ENCODE measurements at places on chromosomes 5 and 9. TPM values are rescaled to one million over a fixed set of nuclear protein-coding genes. Genes with fewer than 3 reads are reported as not detected.

The RAD1 gene
- total RNA-seq: 37.6 TPM

The ACER2 gene
- total RNA-seq: 1.0 TPM

The PPP2R2B gene
- not detected for total RNA-seq

The FAM151B gene
- total RNA-seq: 0.43 TPM

The ZNF879 gene
- 2.3 TPM for total RNA-seq

DNA sequence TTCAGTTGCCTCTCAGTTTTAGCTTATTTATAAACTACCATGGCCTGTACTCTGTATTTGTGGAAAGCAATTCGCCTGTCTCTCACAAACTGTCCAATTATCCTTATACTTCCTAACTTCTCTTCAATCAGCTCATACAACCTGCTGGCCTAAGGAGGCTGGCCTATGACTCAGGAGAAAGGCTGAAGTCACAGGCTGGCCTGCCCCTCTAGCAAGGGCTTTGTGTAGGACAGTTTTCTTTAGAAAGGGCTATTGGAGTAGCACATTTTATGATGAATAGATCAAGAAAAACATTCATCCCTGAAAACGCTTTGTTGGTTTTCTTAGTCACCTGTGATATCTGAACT, 988.7 kb upstream of the ARRDC3 start:
- no peaks in the 10 kb centered on the region for H3K4me1 ChIP-seq
- no peak overlapping the region for H3K4me3 ChIP-seq
- H3K36me3 ChIP-seq: no peaks in the 10 kb centered on the region
- no peaks in the 10 kb centered on the region for H3K27me3 ChIP-seq

DNA sequence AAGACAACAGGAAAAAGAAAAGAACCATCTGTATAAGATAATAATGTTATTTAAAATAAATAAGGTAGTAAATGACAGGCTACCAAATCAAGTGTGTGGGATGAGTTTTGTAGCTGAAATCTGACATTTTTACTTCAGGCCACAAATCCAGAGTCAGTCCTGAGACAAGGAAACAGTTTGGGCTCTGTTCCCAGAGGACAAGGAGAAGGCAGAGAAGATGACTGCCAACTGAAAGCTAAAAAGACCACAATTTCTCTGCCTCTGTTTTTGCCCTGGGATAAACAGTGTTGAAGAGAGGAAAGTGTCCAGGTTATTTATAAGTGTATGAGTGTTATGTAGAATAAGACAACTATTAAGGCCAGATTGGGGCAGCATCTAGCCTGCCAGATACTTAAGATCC, 180.5 kb downstream of the NFIB start:
- no peaks in the 10 kb centered on the region for H3K36me3 ChIP-seq
- no peak overlapping the region for H3K4me3 ChIP-seq
- H3K4me1 ChIP-seq: no peaks in the 10 kb centered on the region
- H3K27ac ChIP-seq: no peak overlapping the region

DNA sequence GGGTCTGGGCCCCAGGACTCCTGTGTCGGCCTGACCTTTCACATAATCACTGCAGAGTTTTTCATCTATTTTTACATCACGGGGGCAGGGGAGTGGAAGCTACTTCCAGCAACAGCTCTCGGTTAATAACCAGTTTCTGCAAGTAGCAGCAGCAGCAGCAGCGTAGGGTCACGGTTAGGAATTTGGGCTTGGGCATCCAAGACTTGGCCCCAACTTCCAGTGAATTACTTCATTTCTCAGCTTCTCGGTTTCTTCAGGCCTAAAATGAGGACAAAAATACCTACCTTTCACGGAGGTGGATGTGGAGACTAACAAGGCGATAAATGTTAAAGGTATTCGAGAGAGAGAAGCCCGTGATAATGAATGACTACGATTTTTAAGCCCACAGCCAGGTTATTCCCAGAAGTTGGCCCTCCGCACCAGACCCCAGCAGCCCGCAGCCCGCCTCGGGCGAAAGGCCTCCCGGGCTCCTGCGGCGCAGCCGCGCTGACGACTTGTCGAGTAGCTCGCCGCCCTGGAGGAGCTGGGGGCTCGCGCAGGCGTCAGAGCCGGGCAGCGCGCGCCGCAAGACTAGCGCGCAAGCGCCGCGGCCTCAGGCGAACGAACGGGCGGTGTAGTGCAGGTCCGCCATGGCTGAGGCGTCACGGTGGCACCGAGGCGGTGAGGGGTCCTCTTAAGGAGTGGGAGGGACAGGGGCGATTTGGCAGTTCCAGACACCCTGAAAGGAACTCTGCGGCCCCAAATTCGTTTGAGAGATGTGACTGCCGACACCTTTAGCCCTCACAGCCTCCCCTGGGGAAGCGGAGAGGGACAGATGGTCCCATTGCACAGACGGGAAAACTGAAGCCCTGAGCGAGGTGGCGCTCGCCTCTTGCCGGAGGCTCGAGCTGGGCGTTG, at the start of gene PKD2L2:
PKD2L2 (plus strand) TSS at position 595 of the 897 bp plus-strand sequence; CDS start at position 630, 35 bp downstream.
- H3K36me3 ChIP-seq: peaks cover 5% of the 10 kb centered on the region
- peak within 1 kb of the TSS; percentile 85 for H3K4me3 ChIP-seq
- peak within 1 kb of the TSS; percentile 91 for H3K27ac ChIP-seq
- H3K27me3 ChIP-seq: no peaks in the 10 kb centered on the region

GRCh38 chr5:104628911-104629310, 1066.3 kb upstream of the NUDT12 start:
- H3K36me3 ChIP-seq: no peaks in the 10 kb centered on the region
- no peak overlapping the region for H3K4me3 ChIP-seq
- no peaks in the 10 kb centered on the region for H3K4me1 ChIP-seq
- H3K27me3 ChIP-seq: no peaks in the 10 kb centered on the region

GRCh38 chr5:38051711-38052511, 206.4 kb upstream of the EGFLAM start:
- H3K36me3 ChIP-seq: no peaks in the 10 kb centered on the region
- no peak for DNase-seq
- no peaks in the 10 kb centered on the region for H3K4me1 ChIP-seq
- H3K27ac ChIP-seq: no peak overlapping the region
- no peak overlapping the region for H3K4me3 ChIP-seq

GRCh38 chr5:175889910-175890684, 18.7 kb downstream of the CPLX2 start:
- DNase-seq: no peak
- H3K27ac ChIP-seq: no peak overlapping the region
- no peak overlapping the region for H3K4me3 ChIP-seq

DNA sequence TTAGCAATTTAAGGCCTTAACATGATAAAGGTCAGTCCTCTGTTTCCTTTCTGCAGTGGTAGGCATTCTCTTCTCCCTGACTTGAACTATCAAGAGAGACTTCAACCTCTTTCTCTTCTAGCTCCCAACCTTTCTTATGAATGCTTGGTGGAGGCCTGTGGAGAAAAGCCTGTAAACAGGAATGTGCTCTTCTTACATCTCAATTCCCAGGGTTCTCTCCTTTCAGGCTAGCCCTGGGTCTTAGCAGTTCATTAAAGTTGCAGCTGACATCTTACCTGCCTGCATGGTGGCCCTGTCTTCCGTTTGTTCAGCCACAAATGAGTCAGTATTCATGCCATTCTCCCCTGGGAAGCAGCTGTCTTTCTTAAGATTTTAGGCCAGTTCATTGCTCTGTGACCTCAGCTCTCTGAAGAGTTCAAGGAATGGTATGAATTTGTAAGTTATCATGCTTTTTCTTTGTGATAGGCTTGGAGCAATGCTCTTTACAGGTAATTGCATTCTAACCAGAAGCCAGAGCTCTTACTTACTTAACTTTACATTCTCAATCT, 77.8 kb downstream of the ADCY2 start:
- H3K27me3 ChIP-seq: no peaks in the 10 kb centered on the region
- DNase-seq: no peak
- no peak overlapping the region for H3K4me3 ChIP-seq
- no peaks in the 10 kb centered on the region for H3K36me3 ChIP-seq
- no peak overlapping the region for H3K27ac ChIP-seq

DNA sequence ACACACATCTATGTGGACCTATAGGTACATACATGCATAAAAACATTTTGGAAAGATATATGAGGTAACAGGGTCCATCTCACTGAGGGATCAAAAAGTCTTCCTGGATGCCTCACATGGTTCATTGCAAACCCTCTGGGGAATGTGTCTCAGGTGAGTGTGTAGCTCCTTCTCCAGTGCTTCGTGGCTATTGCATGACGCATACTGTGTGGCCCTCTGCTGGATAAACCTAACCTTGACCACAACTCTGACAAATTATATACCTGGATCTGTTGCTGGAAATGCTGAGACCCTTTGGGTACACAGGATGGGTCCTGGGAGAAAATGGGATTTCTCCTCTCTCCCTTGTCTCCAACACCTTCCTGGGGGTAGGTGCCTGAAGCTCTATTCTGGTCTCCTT, 91.9 kb downstream of the JAKMIP2 start:
- no peaks in the 10 kb centered on the region for H3K27me3 ChIP-seq
- no peak overlapping the region for H3K4me3 ChIP-seq
- no peaks in the 10 kb centered on the region for H3K36me3 ChIP-seq
- H3K27ac ChIP-seq: no peak overlapping the region
- no peak for DNase-seq

DNA sequence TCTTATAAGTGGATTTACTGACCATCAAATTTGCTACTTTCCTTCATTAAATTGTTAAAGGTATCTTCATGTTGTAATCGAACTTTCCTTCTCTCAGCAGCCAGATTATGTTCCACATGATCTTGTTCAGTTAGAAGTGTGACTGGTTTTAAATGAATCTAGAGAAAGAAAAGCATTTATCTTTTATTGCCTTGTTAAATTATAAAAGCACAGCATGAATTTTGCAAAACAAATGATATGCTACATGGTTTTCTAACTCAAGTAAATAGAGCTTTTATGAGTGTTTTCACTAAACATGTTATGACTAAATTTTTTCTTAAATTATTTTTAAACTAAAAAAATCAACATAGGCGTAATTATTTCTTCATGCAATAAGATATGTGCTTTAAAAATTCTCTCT, 34.1 kb downstream of the ACOT12 start:
- peaks cover 2% of the 10 kb centered on the region for H3K27me3 ChIP-seq
- no peak overlapping the region for H3K27ac ChIP-seq
- no peak for DNase-seq
- no peak overlapping the region for H3K4me3 ChIP-seq

DNA sequence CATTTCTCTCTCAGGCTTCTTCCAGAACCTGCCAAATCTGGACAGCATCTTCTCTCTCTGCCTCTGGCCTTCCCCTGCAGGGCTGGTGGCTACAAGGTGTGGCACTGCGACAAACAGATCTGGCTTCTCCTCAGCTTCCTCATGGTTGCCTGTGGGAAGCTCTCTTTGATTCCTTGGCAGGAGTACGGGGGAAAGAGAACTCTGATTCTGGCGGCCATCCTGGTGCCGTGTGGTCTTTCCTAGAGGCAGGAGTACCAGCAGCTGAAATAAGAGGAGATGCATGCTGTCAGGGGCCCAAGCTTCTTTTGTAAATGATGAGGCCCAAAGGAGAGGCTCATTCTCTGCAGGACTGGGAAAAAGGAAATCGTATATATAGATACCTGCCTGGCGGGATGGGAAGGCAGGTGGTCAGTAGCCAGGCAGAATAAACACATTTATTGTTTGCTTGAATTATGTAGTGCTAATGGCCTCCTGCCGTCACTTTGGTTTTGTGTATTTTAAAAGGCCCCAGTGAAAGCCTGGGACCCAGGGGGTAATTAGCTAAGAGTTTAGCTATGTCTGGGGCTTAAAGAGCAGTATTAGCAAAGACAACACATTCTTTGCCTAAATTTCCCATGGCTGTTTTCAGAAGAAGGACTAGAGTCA, at the start of gene CER1:
CER1 (minus strand) TSS at position 343 of the 645 bp plus-strand sequence; CDS start at position 282, 61 bp downstream.
- H3K4me3 ChIP-seq: no peak within 1 kb of the TSS
- no peak within 1 kb of the TSS for H3K27ac ChIP-seq
- H3K4me1 ChIP-seq: no peaks in the 10 kb centered on the region
- peaks cover 3% of the 10 kb centered on the region for H3K27me3 ChIP-seq
- no peaks in the 10 kb centered on the region for H3K36me3 ChIP-seq

DNA sequence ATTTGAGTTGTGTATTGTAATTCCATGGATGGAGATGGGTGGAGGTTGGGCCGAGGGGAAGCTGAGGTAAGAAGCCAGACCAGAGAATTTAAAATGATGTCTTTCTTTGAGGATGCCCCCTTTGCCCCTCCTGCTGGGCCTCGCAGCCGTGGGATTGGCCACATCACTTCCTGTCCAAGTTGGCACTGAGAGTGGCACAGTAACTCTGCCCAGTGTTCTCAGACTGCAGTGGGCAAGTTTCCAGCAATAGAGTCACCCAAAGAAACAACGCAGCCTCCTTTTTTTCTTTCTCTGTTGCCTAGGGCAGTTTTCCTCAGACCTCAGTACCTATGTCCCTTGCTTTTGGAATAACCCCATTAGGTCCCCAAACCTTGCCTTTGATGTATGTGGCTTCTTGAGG, 306.6 kb upstream of the DMRT1 start:
- DNase-seq: no peak
- peaks cover 4% of the 10 kb centered on the region for H3K27me3 ChIP-seq
- no peaks in the 10 kb centered on the region for H3K36me3 ChIP-seq

GRCh38 chr5:170614720-170615119, 110.9 kb downstream of the KCNIP1 start:
- no peaks in the 10 kb centered on the region for H3K36me3 ChIP-seq
- no peaks in the 10 kb centered on the region for H3K4me1 ChIP-seq
- DNase-seq: no peak
- no peak overlapping the region for H3K4me3 ChIP-seq

DNA sequence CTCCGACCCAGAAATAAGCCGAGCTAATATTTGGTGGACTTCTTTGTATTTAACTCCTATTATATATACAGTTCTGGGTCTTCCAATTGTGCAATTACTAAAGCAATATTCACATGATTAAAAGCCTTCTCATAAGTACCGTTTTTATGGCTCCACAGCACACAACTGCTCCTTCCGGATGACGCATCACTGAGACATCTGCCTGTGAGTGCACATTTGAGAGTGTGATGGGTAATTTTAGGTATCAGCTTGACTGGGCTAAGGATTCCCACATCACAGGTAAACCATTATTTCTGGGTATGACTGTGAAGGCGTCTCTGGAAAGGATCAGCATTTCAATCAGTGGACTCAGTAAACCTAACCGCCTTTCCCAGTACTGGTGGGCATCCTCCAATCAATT, 77.5 kb upstream of the SYK start:
- no peak for DNase-seq
- H3K4me3 ChIP-seq: no peak overlapping the region
- no peaks in the 10 kb centered on the region for H3K4me1 ChIP-seq
- H3K27me3 ChIP-seq: peaks cover 23% of the 10 kb centered on the region

DNA sequence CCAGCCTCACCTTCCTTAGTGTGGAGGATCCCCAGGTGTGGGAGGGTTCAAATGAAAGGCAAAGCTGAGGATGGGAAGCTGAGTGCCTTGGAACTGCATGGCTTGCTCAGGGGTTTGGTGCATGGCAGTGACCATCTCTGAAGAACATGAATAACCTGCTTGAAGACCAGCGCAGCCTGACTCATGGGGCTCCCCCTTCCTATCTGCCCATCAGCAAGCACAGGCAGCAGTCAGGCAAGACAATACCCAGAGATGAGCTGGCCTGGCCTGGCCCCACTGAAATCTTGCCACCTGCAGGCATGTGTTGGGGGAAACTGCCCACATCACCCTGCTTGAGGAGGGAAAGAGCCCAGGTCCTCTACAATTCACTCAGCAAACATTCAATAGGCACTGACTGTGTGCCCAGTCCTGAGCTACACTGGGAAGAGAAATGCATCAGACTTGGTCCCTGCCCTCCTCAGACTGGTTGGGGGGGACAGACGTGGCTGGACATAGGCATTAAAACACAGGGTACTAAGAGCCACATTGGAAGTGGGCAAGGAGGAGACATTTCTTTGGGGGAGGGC, 105.0 kb upstream of the ALDH1B1 start:
- H3K36me3 ChIP-seq: no peaks in the 10 kb centered on the region
- H3K4me3 ChIP-seq: no peak overlapping the region
- no peaks in the 10 kb centered on the region for H3K27me3 ChIP-seq

GRCh38 chr5:68898951-68899471, 194.8 kb upstream of the SLC30A5 start:
- H3K27me3 ChIP-seq: no peaks in the 10 kb centered on the region
- H3K27ac ChIP-seq: no peak overlapping the region
- peaks cover 2% of the 10 kb centered on the region for H3K36me3 ChIP-seq

Measured in activated T-helper 2 cell treated with anti-CD3 and anti-CD28 coated beads, Interferon-gamma antibody, Interleukin-2, Interleukin-4, amounts not matched to agents 10 μg/mL and 5 μg/mL and 100 μg/mL, durations not matched to agents 14 hours and 24 hours and 36 hours (primary cell).